H9 (cell line): ENCODE measurements at places on chromosomes 4 and X.

DNA sequence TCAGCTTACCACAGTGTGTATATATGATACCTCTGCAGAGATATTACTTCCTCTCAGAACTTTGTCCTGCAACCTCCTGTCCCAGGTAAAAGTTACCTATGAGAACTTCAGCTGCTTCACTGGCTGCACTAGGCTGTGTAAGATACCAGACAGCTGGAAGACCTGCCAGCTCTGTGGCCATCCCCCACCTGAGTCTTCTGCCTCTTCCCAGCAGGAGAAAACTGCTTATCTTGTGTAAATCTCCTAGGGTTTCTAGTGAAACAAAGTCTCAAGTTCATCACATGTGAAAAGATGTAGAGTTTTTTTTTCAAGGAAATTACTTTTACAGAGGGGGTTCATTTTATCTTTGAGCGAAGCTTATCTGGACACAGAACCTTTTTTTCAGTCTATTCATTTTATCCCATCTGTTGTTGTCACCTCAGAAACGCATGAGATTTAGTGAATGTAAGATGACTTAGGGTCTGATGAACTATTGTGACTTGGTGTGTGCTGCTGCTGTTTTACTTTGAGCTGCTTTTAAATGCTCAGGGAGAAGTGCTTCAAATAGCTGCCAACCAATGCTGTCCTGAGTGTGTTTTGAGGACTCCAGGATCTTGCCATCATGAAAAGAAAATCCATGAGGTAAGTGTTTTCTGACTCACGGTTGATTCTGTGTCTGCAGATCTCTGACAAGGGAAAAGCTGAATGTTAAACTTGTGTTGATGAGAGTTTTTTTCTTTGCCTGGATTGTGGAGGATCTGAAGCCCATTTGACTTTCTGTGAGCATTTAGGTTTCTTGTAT, 187.8 kb downstream of the FRAS1 start:
- no peak overlapping the region for H3K27ac ChIP-seq
- H3K4me3 ChIP-seq: no peak overlapping the region
- DNase-seq: no peak
- H3K36me3 ChIP-seq: no peaks in the 10 kb centered on the region
- peaks cover 3% of the 10 kb centered on the region; the same call in 1 of the 2 replicates for H3K4me1 ChIP-seq
- no peaks in the 10 kb centered on the region for H3K27me3 ChIP-seq

DNA sequence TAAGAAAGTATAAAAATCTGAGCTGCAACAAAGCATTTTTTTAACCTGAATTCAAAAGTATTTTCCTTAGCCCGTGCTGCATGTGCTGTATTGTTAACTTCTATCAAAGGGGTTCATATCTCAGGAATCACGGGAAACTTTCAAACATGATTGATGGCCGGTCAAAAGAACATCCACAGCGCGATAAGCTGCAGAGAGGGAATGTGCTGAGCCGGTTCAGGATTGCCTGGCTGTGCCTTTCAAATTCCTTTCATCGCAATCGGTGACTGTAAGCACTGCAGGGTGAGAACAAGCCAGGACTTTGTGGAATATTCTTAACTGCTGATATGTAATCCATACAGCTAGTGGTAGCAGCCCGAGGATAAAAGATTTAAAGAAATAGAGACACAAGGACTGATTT, 210.9 kb upstream of the NOCT start:
- DNase-seq: no peak
- no peak overlapping the region for H3K4me3 ChIP-seq
- H3K27me3 ChIP-seq: no peaks in the 10 kb centered on the region
- H3K36me3 ChIP-seq: no peaks in the 10 kb centered on the region

DNA sequence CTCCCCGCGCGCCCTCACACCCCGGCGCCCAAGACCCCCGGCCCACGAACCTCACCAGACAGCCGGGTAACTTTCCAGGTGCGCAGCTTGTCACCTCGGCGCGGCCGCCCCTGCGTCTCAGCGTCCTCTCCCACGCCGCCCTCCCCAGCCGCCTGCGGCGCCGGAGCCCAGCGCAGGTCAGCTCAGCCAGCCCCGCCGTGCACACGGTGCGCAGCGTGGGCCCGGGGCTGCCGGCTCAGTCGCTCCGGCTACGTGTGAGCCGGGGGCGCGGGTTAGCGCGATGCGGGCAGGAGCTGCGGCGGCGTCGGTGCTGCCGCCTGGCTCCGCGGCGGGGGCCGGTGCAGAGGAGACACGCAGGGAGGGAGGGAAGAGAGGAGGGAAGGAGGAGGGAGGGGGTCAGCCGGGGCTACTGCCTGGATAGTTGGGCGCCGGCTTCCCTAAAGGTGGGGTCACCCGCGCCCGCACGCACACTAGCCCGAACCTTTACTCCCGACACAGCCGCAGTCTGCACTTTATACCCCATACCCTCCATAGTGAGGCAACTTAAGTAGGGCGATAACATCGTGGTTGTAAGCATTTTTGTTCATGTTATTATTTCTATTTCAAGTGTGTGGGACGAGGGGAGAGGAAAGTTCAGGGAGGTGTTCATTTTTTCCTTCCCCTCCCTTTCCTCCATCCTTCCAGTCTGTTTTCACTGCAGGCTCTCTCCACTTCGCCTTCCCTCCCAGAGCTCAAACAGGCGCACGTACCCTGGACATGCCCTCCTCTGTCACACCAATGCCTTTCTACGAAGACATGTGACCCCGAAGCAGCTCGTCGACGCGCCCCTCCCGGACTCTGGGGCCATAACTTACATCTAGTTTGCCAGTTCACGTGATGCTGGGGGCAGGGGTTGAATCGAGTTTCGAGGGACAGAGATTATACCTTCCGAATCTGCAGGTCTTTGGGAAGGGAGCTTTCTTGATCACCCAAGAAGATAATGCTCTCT, at the start of gene PRKG2:
Gene PRKG2 (minus strand): TSS at position 342 of the 988 bp plus-strand sequence. CDS start 10,175 bp downstream, outside the sequence.
- DNase-seq: peak; percentile 61
- peak within 1 kb of the TSS; percentile 93 for H3K4me3 ChIP-seq
- no peaks in the 10 kb centered on the region for H3K36me3 ChIP-seq
- no peak within 1 kb of the TSS for H3K27ac ChIP-seq
- H3K4me1 ChIP-seq: no peaks in the 10 kb centered on the region

GRCh38 chr4:29970626-29971025, 749.5 kb upstream of the PCDH7 start:
- no peaks in the 10 kb centered on the region for H3K27me3 ChIP-seq
- H3K36me3 ChIP-seq: no peaks in the 10 kb centered on the region
- H3K27ac ChIP-seq: no peak overlapping the region
- DNase-seq: peak; percentile 44
- no peak overlapping the region for H3K4me3 ChIP-seq

DNA sequence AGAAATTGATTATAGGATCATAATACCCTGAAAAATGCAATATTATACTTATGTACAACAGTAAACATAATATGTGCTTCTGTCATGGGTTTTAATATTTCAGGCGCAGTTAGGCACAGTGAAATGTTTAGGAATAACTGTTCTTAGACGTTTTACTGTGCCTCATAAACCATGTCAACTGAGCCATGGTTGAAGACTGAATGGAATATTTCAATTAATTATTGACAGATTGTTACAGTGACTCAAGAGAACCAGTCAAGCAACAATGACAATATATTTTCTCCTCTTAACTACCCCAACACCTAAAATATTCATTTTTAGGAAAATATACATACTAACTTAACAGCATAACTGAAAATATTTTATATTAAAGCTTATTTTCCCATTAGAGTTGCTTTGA, 852.7 kb upstream of the FRG1 start:
- no peaks in the 10 kb centered on the region for H3K36me3 ChIP-seq
- no peaks in the 10 kb centered on the region for H3K4me1 ChIP-seq
- no peak for DNase-seq
- no peak overlapping the region for H3K4me3 ChIP-seq
- H3K27me3 ChIP-seq: no peaks in the 10 kb centered on the region

DNA sequence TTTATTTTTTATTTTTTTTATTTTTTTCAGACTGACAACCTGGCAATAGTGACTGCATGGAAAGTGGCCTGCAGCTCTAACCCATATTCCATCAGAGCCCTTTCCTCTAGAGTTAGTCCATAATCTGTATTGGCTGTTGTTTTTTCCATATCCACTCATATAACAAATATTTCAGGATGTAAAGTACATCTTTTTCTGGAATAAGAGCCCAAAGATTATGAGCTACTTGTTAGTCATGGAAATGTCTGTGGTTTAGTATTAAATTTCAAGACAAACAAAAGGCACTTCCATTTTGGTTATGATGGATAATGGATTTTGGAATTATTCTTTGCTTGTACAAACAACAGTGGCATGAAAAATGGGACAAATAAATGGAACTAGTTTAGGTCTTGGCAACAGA, 296.0 kb upstream of the HS3ST1 start:
- no peaks in the 10 kb centered on the region for H3K4me1 ChIP-seq
- no peak for DNase-seq
- H3K4me3 ChIP-seq: no peak overlapping the region
- H3K27ac ChIP-seq: no peak overlapping the region
- no peaks in the 10 kb centered on the region for H3K36me3 ChIP-seq
- H3K27me3 ChIP-seq: no peaks in the 10 kb centered on the region
